ENCODE measurements at places on chromosomes 12 and 14. TPM values are rescaled to one million over a fixed set of nuclear protein-coding genes. Genes with fewer than 3 reads are reported as not detected.

DNA sequence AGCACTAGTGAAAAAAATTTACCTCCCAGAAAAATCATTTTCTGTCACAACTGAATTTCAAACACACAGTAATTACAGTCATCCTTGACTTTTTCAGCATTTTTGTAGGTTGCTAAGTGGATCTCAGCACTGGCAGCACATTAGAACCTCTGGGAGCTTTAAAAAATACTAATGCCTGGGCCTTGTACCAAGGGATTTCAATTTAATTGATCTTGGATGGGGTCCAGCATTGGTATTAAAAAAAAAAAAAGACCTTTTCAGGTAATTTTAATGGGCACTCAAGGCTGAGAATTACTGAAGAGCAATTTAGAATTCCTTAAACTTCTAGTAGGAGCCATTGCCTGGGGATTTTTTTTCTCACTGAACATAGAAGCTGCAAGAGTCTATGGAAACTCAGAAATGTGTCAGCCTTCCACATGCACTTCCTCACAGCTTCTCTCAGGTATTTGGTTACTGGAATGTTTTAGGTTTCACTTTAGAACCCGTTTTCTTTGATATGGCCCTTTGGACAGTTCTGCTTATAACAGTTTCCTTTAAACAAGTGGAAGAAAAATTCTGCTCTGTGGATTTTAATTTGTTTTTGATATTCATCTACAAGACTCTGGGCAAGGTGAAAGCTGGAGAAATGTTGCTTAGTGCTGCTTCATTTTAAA is 88.5 kb upstream of the DACT1 start:
- DNase-seq, result no peak
- no peaks in the 10 kb centered on the region for H3K27me3 ChIP-seq
- H3K4me3 ChIP-seq, result no peak overlapping the region
- H3K36me3 ChIP-seq, result no peaks in the 10 kb centered on the region
- H3K4me1 ChIP-seq, result no peaks in the 10 kb centered on the region

DNA sequence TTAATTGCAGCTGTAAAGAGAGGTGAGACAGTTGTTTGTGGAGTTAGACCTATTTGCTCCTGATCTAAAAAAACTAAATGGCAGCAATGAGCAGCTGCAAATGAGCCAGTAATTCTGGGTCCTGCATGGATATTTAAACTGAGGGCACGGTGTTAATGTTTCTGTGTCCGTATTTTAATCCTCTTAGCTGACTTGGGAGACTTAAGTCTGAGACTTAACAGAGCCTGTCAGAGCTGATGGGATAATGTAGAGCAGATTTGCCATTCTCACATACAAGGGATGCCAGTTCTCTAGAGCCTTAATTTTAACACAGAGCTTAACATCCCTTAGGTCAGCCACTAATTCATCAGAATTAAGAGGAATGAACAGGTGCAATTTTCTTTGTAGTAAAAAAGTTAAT is 178.6 kb upstream of the PDE3A start:
- H3K36me3 ChIP-seq, result no peaks in the 10 kb centered on the region
- no peak overlapping the region for H3K4me3 ChIP-seq
- no peak for DNase-seq
- no peaks in the 10 kb centered on the region for H3K4me1 ChIP-seq

- H3K36me3 ChIP-seq, result no peaks in the 10 kb centered on the region
- no peaks in the 10 kb centered on the region for H3K27me3 ChIP-seq
- DNase-seq, result no peak
- H3K27ac ChIP-seq, result no peak overlapping the region
Measured at GRCh38 chr12:22481547-22482104, 62.7 kb downstream of the C2CD5 start.

RAD51AP1 gene
- 1.1 TPM for polyA plus RNA-seq

DNA sequence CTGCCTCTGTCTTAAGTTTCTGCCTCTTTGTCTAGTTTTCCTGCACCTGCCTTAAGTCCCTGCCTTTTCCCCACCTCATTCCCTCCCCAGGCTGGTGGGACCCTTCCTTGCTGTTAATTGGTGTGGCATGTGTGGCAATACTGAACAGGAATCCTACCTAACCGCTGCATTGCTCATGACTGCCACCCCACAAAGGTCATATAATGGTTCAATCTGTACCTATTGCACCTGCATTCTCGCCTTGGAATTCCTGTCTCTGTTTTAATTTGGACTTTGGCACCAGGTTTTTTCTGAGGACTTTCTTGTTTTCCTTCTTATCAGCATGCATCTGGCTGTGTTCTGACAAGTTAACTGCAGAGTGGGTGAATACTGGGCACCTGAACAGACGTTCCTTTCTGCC is 966.2 kb upstream of the TMEM132C start:
- no peaks in the 10 kb centered on the region for H3K36me3 ChIP-seq
- no peak for DNase-seq
- H3K27me3 ChIP-seq, result no peaks in the 10 kb centered on the region
- H3K27ac ChIP-seq, result no peak overlapping the region
- H3K4me1 ChIP-seq, result no peaks in the 10 kb centered on the region

CCDC60 gene
- not detected for polyA plus RNA-seq
